ENCODE measurements at places on chromosomes 7 and 10.

GRCh38 chr7:79286181-79286580, 167.3 kb downstream of the MAGI2 start:
- DNase-seq = no peak

DNA sequence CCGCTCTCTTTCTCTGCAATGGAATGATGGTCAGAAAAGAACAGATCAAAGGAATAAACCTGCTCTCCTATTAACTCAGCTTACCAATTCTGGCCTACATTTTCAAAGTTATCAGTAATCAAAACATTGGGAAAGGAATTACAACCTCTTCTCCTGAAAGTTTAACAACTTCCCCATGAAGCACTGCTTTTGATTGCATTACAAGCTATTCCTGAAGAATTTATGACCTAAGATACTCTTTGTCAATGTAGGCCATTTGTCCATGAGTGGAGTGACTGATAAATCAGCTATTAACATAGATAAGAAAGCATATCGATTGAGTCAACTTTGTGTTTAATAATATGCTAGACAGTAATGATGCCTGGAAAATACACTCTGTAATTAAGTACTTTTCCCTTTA, 271.7 kb upstream of the C7orf33 start:
- DNase-seq = no peak

GRCh38 chr7:64099656-64100531, 54.7 kb downstream of the ZNF727 start:
- no peak for DNase-seq

DNA sequence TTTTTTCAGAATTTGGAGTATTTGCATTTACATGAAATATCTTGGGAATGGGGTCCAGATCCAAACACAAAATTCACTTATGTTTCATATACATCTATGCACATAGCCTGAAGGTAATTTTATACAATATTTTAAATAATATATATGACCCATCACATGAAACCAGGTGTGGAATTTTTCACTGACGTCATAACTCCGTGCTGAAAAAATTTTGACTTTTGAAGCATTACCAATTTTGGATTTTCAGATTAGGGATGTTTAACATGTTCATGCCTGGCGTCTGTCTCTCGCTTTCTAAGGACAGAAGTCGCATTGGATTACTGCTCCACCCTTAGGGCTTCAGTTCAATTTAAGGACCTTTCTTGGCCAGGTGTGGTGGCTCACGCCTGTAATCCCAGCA, 349.5 kb upstream of the PLXDC2 start:
- DNase-seq = no peak

- no peak for DNase-seq
These were observed 254.4 kb upstream of the KLF14 start for GRCh38 chr7:130988443-130988842.

DNA sequence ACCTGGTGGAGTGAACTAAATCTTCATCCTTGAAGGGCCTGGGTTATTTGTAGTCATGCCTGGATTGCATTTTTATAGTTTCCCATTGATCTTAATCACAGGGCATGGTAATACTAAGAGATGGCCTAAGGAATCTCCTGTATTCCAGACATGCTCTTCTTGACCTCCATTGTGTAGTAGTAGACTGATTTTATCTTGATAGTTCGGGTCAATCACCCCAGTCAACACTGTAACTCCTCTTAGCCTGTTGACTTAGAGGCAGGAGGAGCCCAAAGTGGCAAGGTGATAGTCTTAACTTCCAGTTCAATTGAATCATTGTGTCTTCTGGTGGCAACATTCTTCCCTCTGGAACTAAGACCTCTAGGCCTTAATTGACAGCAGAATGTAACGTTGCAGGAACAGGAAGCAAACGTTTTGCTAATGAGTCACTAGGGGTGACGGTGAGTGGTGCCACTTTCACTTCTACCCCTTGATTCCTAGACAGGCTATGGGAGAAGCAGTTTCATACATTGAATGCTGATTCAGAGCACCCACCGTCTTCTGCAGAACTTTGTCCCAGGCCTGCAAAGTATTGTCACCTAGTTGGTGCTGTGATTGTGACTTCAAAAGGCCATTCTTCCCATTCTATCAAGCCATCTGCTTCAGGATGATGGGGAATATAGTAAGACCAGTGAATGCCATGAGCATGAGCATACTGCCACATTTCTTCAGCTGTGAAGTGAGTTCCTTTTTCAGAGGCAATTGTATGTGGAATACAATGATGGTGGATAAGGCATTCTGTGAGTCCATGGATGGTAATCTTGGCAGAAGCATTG, 24.0 kb upstream of the PAPSS2 start:
- DNase-seq = no peak

DNA sequence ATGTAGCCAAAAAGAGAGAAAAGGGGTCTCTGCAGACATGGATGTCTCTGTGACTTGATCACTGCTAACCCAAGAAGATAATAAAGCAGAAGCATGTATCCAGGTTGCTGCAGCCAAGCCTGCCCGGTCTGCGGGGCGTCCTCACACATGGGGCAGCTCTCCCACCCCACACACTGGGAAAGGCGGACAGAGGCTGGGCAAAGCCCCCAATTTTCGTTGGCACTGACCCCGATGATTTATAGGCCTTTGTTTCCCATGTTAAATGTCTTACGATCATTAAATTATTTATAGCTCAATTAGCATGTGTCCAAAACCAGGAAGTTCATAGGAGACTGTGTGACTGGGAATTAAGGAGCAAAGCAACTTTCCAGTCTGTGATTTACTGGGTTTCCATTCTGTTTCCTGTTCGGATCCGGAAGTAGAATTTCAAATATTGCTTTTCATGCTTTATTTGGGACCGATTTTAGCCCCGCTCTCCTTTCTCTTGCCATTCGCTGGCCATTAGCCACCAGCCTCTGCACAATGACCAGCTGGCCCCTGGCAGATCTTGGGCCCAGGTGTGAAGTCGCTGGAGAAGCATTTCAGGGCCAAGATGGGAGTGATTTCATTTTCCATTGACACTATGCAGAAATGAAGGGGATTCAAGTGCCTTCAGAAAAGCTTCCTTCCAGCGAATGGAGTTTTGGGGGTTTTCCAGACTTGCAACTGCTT, 91.6 kb downstream of the EGFR start:
- no peak for DNase-seq

GRCh38 chr7:70069977-70070376, 471.7 kb downstream of the AUTS2 start:
- no peak for DNase-seq

Data from pancreas (tissue), 10 donors.